ENCODE measurements at places on chromosomes 7 and 10.

DNA sequence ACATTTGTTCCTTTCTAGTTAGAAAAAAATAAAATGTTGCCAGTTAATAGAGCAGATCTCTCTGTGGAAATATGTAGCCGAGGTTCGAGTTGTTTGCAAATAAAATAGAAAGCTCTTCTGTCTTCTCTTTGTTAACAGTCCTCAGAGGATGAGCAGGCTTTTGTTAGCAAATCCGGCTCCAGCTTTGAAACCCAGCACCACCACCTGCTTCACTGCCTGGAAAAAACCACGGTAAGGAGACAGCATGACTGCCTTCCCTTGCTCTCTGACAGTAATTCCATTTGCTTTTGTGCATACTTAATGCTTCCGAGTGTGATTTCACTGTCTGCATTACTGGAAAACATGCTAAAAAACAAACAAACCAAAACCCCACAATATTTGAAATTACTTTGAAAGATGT, 115.6 kb downstream of the TSPAN12 start:
- DNase-seq = no peak

DNA sequence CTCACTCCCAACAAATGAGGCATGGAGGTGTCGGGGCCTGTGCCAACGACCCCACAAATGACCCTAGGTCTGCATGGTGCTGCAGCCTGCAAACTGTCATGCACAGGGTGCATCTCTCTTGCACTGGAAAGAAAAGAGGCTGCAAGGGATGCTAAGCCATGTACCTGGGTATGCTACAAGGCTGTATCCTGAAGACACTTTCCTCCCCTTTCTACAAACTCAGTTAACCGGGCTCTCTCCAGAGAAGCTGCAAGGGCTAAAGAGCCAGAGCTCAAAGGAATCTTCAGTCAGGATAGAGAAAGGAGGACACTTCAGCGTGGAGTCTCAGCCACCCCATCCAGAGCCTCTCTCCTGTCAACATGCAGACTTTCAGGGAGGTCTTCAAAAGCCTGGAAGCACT, 449.0 kb downstream of the GRID1 start:
- no peak for DNase-seq

DNA sequence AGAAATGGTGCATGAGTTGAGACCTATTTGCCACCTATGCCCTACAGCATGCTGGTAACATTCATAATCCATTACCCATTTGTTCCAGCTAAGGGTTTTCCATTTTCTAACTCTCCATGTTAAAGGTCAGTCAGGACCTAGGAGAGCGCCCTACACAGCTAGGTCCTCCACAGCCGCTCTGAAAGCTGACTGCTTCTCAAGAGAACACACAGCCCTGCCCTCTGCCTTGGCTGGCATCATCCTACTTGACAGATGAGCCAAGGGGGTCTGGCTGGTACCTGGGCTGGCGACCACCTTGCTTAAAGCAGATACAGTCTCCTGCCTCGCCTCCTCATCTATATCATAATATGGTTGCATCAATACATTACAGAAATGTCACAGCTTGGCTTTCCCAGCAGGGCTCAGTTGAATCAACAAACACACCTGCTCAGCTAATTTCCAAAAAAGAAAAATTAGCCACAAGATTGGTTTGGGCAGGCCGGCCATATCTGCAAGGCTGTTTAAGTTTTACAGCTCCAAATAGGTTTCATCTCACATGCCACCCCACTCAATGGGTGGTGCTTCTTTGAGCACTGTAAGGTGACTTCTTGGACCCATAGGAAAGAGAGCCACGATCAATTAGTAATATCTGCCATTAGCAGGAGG, 17.3 kb downstream of the TLL2 start:
- no peak for DNase-seq

- DNase-seq = peak; percentile 8
These were observed 95.0 kb upstream of the DDC start for GRCh38 chr7:50660040-50660829.

- DNase-seq = no peak
These were observed 171.4 kb downstream of the ST7 start for GRCh38 chr7:117124591-117125220.

GRCh38 chr7:128221929-128222403, 19.1 kb upstream of the LEP start:
- DNase-seq = no peak

DNA sequence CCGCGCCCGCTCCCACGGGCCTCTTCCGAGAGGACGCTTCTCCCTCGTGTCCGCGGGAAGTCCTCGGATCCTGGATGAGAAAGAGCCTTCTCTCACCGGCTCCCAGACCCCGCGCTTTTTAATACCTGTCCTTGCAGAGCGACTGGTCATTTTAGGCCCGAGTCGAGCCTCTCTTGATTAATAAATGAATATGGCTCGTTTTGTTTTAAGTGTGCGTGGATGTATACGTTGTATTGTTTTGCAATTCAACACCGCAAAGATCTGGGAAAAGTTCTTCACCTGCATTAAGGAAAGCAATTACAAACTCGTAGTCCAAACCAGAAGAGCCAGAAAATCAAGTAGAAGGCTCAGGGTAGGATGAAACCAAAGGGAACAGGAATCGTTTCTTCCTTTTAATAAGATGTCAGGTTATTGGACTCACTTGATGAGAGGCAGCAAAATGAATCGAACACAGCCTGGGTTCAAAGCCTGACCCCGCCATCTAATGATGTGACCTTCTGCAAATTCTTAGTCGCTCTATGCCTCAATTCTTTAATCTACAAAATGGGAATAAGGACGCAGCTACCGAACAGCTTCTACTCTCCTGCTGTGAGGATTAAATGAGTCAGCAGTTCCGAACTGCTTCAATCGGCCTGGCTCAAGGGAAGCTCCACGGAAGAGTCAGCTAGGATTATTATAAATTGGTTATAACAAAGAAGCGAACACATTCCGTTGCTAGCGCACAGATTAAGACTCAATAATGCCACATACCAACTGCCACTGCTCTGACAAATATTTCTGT, 277.8 kb upstream of the NEBL start:
- no peak for DNase-seq

DNA sequence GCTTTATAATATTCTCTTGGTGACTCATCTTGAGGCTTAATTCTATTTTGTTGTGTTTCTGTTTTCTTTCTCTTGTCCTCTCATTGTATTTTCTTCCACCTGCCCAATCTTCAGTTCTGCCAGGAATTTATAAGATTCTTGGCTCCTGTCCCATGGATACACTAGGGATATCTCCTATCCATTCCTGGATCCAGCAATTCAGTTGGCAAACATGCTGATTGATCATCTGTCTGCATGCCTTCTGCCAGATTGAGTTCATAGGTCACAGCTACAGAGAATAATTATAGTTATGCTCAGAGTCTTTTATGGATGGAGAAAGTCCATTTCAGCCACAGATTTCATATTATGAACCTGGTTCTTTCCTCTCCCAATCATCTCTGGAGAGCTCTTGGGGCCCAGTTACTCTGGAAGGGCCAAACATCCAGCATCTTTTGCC, 140.4 kb upstream of the MAGI2 start:
- no peak for DNase-seq

GRCh38 chr7:96949766-96950165, 55.6 kb upstream of the DLX6 start:
- DNase-seq = no peak

GRCh38 chr10:29917311-29917710, 142.1 kb downstream of the JCAD start:
- DNase-seq = no peak

DNA sequence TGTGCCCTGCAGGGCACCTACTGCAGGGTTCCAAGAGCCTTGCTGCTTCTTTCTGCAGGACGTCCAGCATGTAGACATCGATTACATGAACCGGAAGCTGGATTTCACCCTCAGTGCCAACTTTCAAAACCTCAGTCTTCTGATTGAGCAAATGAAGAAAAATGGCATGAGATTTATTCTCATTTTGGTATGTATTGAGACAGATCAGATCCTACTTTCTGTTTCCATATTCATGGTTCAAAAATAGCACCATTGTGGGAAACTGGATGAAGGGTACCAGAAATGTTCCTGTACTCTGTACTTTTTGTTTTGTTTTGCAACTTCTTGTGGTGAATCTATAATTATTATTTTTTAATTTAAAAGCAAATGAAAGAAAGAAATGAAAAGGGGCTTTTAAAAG, 64.1 kb downstream of the MGAM2 start:
- no peak for DNase-seq

DNA sequence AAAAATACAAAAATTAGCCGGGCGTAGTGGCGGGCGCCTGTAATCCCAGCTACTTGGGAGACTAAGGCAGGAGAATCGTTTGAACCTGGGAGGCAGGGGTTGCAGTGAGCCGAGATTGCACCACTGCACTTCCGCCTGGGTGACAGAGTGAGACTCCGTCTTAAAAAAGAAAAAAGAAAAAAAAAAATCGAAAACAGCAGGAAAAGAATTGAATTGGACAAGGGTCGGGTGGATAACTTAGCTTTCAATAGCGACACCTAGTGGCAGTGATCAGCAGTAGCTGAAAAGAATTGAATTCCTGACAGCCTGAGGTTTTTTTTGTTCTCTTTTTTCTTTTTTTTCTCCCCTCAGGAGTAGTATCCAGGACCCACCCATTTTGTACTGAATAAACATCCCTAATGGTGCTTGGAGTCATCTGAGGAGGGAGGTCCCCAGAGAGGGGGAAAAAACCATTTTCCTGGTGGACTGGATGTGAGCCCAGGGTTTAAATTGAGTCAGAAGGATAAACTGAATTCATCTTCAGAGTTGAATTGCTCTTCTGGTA, 55.1 kb downstream of the CYCS start:
- peak; percentile 6 for DNase-seq

- DNase-seq = no peak
These were observed 354.0 kb downstream of the PHF14 start for GRCh38 chr7:11327633-11328032.

DNA sequence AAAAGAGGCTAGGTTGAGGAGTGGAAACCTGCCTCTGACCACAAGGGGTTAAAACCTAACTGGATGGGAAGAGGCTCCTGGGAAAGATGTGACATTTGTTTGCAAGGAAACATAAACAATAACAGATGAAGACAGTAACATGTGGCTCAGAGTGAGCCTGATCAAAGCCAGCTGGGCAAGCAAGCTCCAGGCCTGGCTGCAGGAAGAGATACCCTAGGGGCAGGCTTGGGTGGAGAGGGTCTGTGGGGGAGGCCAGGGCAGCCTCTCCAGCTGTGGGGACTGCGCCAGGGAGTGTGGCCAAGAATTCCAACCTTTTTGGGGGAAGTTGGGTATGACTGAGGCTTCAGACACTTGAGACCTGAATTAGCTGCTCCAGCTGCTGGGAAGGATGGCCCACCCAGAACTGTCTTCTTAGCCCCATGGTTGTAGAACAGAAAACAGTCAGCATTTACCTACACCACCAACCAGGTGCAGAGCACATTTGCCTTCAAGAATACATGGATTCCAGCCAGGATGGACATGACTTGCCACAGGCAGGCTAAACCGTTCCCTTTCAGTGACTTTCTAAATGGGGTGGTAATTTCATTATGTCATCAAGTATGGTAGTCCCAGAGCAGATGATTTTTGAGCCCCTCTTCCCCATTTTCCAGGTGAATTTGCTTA, 10.4 kb upstream of the FAM170B start:
- no peak for DNase-seq

GRCh38 chr10:3563298-3563697, 221.7 kb downstream of the KLF6 start:
- peak; percentile 33 for DNase-seq

DNA sequence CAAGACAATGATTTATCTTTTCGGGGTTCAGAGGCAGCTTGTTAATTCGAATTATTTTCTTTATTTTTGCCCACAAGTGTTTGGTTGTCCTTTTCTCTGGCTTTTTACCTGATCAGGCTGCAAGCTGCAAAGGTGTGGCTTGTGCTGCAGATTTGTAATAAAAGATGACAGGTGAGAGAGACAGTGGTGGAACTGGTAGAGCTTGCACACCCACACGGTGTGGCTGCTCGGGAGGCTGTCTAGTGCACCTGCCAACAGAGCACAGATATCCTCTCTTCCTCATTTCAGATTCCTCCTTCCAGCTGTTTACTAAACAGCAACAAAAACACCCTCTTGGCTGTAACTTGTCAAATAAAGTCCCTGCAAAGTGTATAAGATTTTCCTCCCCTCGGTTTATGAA, 9.2 kb downstream of the GJD4 start:
- DNase-seq = no peak

DNA sequence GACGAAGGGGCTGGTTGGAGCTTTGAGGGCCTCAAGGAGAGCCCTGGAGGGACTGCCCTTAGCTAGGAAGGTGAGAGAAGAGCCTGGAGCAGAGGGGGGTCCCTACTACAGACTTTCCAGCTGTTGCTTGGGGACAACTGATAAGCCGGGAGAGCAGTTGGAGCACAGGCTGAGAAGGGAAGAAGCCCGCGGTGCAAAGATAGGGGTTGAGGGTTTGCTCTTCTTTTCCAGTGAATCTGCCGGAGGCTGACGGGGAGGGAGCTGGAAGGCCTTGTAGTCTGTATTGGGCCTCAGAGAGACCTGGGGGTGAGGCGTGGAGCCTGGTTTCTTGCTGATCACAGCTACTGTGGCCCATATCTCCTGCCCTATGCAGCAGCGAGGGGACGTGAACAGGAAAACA, 23.7 kb downstream of the CYP26A1 start:
- DNase-seq = no peak

- DNase-seq = no peak
These were observed 40.2 kb upstream of the KLF6 start for GRCh38 chr10:3825244-3825643.

DNA sequence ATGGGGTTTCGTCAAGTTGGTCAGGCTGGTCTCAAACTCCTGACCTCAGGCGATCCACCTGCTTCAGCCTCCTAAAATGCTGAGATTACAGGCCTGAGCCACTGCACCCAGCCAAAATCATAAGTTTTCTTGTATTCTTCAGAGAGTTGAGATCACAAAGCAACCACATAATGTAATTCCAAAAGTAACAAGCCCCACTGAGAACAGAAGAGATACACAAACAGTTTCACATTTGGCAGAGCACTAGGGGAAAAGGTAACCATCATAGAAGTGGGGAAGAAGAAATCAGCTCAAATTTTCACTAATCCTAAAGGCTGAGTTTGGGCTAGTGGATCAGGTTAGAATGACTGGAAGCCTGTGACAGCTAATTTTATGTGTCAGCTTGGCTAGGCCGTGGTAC, 5.4 kb upstream of the CEP41 start:
- DNase-seq = no peak

DNA sequence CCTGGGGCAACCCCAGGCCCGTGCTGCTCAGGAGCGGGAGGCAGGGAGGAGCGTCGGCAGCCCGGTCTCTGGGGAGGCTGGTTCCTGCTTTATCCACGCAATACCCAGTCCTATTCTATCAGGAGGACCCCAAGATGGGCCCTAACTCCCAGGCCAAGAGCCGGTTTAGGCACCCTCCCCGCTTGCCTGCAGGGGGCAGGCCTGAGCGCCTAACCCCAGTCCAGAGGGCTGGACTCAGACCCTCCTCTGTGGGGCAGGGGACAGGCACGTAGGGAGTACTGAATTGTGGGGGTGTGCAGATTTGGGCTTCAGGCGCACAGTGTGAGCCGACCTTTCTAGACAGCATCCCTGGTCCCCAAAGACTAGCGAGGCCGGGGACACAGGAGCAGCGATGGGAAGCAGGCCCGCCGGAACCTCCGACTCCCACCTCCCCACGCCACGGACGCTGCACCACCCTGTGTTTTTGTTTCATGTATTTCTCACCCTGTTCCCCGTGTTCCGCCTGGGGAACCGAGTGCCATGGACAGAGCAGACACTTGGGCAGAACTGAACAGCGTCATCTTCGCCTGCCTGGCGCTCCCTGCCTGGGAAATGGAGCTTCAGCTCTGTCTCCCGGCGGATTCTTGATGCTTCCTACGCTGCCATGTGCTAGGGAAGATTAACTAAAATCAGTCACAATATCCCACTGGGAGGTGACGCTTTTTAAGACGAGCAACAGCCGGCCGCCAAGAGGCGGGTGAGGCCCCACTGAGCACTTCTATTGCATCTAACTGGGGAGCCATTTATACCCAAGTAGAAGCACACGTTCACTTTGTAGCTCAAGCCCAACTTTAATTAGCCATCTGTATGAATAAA, 5.3 kb downstream of the NUDT1 start:
- no peak for DNase-seq

Measured in stimulated activated CD4-positive, alpha-beta T cell treated with anti-CD3 and anti-CD28 coated beads, Interleukin-12 subunit alpha, Interleukin-12 subunit beta, amount 100 ng/mL, for 24 hours (primary cell).